Stimulated activated CD4-positive, alpha-beta T cell treated with anti-CD3 and anti-CD28 coated beads, TNF-alpha, amount 100 ng/mL, for 24 hours (primary cell): ENCODE measurements at places on chromosomes 7 and 10.

- no peak for DNase-seq
Observed at GRCh38 chr10:62108759-62109586, 159.7 kb downstream of the RTKN2 start.

DNA sequence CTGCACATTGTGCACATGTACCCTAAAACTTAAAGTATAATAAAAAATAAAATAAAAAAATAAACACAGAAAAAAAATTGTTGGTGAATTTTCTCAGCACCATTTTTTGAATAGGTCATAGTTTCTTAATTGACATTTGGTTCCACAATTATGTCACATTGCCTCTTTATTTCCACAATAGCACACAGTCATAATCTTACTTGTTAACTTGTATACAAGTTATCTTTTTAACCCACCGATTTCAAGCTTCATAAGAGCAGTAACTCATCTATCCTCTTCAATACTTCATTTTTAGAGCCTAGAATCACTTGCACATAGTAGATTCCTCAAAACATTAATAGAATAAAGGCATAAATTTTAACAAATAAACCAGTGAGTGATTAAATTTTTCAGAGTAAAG lies 1425.1 kb upstream of the LRRTM3 start:
- DNase-seq, result no peak

DNA sequence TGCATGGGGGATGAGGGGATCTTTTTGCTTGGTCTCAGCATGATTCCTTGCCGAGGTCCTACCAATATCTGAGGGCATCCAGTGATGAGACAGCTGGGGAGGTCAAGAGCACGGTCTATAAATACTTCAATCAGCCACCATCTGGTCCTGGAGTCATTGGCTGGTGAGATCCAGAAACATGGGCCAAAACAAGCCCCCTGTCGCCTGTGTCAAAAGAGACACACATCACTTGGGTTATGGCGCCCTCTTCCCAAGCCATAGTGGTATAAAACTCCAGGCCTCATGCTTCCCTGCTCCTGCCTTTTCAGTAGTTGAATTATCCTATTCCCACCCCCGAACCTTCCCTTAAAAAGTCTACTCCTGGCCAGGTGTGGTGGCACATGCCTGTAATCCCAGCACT lies 60.9 kb downstream of the SLC35B4 start:
- no peak for DNase-seq

GRCh38 chr10:7767209-7767608 lies 20.6 kb downstream of the KIN start:
- DNase-seq, result no peak

DNA sequence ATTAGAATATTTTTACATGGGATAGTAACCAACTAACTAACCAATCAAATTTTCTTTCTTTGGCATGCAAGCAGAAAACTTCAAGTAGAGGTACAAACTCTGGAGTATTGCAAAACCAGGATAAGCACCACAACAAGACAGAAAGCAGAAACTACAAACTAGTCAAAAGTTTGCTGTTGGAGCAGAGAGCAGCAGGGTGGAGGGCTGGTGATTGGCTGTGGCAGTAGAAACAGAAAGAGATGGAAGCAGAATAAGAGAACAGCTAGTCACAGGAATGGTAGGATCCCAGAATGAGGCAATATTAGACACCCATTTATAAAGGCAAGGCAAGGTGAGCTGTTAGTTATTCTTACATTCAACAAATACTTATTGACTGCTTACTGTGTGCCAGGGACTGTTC lies 6.8 kb upstream of the MACC1 start:
- no peak for DNase-seq
